ENCODE measurements at places on chromosomes 6 and 20.

DNA sequence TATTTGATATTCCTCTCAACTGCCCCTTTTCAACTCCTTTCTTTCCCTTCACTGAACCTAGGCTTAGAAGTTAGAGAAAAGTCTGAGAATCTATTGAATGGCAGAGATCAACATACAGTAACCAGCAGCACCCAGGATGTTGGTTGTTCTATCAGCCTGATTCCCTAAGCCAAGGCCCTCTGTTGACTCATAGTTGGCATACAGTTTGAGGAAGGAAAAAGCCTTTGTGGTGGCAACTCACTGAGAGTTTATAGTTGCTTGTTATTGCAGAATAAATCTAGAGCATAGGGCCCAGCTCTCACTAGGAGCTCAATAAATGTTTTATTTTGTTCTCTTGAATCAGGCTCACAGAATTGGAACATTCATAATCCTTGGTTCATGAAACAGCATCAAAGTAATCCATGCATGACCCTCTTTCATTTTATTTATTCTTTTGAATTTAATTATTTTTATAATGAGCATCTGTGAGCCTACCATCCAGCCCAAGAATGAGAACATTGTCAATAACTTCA, 119.1 kb upstream of the ADGRF1 start:
- DNase-seq = no peak

GRCh38 chr6:44897316-44897715, 430.8 kb upstream of the RUNX2 start:
- DNase-seq = no peak

DNA sequence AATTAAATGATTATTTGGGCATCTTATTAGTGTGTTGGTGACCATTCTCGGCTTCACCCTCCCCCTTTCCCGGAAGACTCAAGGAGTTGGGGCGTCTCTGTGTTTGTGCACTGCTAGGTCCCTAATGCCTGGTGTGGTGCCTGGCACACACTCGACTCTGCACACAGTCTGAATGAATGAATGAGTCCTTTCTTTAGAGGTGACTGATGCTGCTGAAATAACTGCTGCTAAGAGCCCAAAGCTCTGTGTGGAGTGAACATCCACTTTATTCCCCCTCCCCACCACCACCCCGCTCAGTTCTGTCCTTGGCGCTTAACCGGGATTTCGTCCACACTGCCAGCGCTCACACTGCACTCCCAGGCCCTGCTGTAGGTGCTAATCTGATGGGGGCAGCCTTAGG, 1.2 kb upstream of the PHACTR3 start:
- no peak for DNase-seq

DNA sequence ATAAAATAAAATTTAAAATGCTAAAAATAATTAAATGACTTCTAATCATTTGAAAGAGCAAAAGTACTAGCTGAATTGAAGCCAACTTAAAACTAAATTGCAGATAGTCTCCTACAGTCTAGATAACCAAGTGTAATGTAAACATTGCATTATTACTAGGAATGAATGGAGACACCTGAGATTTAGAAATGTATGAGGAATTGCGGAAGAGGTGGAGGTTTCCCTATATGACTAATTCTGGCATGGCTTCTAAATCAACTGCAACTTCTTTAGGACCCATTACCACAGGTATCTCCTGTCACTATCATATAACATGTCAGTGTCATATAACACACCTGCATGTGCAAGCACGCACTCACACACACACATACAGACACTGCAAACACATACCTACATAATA, 13.2 kb upstream of the GPR6 start:
- DNase-seq = no peak

- DNase-seq = no peak
Measured at GRCh38 chr20:44024820-44025580, 110.3 kb downstream of the TOX2 start.

All from GM12864 (cell line).